T-cell (primary cell): ENCODE measurements at places on chromosomes 3 and 15. TPM values are rescaled to one million over a fixed set of nuclear protein-coding genes. Genes with fewer than 3 reads are reported as not detected.

DNA sequence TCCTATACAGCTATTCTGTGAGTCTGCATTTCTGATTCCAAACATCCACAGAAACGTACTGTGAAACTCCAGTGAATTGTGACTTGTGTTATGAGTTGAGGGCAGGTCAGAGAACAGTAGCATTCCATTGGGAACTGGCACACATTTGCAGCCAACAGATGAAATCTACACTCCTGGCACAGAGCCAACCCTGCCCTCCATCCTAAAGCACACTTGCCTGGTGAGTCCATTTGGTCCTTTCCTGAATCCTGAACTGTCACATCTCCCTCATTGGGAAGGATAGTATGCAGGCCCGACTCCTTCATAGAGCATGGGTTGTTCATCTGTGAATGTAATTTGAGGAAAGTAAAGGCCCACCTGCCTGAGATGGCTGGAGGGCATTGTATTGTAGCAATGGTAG is 314.3 kb upstream of the RASGRP1 start:
- DNase-seq: no peak

DNA sequence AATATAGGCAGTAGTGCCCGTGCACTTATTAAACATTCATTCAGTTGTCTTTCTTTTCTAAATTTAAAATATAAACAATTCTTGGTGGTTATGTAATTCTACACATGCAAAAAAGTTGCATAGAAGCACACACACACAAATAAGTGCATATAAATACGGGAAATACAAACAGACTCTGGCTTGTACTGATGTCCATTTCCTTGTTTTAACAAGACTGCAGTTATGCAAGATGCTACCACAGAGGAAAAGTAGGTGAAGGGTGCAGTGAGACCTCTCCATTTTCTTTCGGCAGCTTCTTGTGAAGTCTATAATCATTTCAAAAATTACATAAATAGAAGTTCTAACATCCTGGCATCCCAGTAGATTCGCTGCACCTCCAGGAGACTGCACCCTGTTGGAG is 130.6 kb upstream of the BCL6 start:
- no peak for DNase-seq

DNA sequence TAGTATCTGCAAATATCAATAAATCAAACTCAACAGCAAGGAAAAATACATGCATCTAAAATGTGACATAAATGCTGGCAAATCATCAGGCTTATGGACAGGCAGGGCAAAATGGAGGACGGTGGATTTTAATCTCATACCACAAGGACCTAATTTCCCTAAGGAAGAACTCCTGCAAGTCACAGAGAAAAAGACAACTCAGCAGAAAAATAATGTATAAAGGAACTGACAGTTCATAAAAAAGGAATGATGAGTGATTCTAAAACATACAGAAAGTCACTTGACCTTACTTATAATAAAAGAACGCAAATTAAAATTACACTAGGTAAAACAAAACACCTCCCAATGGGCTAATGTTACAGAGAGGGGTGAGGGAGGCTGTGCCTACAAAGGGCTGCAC is 17.2 kb downstream of the TUBGCP5 start:
- DNase-seq: no peak

- DNase-seq: no peak
Observed at GRCh38 chr3:150146991-150147761, 176.5 kb upstream of the PFN2 start.

The SPINK8 gene
- not detected for total RNA-seq

DNA sequence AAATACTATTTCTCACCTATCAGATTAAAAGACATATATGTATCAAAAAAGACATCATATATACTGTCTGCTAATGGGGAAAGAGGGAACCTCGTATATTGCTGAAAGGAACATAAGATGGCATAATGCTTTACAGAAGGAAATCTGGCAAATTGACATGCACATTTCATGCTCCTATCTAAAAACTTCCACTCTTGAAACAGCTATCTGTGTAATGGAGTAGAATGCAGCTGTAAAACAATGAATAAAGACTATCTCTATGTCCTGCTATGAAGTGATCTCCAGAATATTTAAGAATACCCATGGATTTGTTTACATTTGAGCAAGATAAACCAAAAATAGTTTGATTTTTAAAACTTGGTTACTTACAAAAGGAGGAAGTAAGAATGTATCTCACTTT is 107.4 kb downstream of the TBL1XR1 start:
- DNase-seq: no peak

- no peak for DNase-seq
Observed at GRCh38 chr3:171954690-171955383, 84.5 kb upstream of the FNDC3B start.

DNA sequence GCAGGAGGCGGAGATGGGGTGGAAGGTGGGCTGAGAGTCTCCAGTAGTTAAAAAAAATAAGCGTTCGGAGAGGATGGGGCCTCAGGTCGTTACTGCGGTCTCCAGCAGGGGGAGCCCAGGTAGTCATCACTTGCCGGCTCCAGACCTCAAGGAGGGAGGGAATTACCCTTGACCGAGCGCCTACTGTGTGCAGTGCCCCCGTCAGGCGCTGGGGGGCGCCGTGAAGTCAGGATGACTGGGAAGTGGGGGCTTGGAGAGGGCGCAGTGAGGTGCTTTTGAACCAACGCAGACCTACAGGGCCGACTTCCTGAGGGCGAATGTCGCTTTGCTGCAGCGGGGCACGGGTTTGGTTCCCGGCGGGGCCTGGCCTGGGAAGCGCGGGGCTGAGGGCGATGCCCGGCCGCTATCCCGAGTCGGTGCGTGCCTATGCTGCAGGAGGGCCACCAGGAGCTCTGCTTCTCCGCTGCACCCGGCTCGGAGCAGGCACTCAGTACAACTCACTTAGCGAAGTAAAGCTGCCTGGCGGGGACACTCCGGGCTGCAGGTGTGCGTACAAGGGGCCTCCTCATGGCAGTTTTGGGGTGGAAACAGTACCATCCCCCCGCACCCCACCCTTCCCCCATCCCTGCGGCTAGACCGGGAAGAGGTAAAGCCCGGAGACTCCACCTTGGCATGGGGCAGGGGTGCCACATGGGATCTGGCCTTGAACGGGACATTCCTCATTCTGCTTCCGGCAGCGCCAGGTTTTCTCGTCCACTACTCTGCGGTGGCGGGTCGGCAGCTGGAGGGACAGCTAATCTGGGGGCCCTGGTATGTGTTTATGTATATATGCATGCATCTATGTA is 79.8 kb downstream of the RHCG start:
- peak; percentile 65 for DNase-seq

The TERC gene
- 22.4 TPM for total RNA-seq

DNA sequence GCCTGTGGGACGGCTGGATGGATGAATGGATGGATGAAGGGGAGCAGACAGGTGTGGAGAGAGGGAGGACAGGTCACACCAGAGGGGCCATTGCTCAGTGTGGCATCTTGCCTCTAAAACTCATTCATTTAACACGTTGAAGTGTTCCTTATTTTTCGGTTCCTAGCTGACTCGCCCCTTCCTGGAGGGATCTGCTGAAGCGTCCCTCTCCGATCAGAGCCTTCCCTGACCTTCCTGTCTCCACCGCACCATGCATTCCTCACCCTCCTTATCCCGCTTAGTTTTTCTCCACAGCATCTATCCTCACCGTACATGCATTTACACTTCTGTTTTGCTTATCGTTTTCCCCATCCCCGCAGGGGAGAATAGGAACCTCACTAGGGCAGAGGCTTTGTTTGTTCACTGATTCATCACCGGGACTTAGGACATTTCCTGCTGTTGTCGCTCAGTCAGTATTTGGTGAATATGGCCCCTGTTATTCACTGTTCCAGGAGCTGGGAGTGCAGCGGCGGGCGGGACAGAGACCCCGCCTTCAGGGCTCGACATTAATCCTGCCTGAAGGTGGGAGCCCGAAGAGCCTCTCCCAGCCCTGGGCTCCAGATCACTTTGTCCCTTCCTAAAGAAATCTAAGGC is 32.0 kb downstream of the FOXL2 start:
- no peak for DNase-seq
